ENCODE measurements at places on chromosomes 12 and 14.

DNA sequence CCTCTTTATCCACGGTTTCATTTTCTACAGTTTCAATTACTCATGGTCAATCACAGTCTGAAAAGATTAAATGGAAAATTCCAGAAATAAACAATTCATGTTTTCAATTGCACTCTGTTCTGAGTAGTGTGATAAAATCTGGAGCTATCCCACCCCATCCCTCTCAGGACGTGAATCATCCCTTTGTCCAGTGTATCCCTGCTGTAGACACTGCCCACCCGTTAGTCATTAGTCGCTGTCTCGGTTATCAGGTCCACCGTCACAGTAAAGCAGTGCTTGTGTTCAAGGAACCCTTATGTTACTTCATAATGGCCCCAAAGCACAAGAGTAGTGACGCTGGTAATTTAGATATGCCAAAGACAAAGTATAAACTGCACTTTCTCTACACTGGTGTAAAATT, 141.0 kb upstream of the LMNTD1 start:
- DNase-seq, result no peak

DNA sequence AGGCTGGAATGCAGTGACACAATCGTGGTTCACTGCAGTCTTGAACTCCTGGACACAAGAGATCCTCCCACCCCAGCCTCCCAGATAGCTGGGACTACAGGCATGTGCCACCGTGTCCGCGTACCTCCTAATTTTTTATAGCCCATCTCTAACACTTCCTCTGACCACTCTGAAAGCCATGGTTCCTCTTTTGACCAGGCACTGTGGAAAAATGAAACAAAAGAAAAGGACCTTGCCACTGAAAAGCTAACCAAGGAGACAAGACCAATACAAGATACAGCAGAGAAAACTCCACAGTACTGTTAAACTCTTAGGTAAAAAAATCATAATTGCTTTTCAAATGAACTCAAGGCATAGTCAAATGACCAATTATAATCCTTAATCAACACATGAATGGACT, 233.3 kb downstream of the NEDD1 start:
- no peak for DNase-seq

DNA sequence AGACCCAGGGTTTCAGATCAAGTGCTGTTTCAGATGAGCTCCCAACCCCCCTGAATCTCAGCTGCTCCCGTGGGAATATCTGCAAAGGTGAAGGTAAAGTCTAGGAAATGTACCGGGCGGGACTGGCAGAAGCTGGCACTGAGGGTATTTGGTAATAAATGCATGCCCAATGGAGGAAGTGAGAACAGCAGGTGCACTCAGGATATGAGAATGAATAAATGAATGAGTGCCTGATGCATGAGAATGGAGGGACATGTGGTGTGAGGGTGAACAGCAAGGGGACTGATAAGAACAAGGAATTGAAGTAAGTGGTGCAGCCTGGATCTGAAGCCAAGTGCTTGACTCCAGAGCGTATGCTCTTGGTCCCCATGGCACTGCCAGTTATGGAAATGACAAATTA, 11.6 kb downstream of the RAPGEF3 start:
- no peak for DNase-seq

DNA sequence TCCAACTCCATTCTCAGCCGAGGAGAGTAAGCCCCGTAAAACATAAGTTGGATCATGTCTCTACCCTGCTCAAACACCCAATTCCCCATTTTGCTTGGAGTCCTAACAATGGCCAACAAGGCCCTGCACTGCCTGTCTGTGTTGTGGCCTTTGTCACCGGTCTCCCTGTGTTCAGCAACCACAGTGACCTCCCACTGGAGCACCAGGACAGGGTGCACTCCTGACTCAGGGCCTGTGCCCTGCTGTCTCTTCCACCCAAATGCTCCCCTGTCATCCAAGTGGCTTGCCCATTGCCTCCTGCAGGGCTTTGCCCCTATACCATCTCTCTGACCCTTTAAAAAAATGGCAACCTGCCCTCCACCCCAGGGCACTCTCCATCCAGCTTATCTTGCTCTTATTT, 4.4 kb upstream of the KRT85 start:
- DNase-seq, result no peak

- DNase-seq, result no peak
Observed at GRCh38 chr12:53308276-53308675, 8.8 kb downstream of the MYG1 start.

DNA sequence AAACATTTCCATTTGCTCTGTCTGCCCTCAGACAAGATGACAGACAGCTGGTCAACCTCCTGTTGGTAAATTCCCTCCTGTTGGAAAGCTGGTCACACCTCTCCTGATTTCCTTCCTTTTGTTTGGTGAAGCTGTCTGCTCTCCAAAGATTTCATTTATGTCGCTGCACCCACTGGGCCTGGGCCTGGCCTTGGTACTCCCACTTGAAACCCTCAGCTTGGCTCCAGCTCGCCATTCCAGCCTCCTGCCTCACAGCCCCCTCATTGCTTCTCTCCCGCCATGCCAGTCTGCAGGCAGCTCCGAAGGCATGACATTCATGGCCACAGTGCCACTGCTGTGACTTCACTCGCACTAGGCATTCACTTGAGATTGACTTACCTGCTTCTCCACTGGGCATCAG, 451.8 kb downstream of the VRK1 start:
- no peak for DNase-seq

- no peak for DNase-seq
Observed at GRCh38 chr12:119772431-119772830, 104.5 kb downstream of the PRKAB1 start.

DNA sequence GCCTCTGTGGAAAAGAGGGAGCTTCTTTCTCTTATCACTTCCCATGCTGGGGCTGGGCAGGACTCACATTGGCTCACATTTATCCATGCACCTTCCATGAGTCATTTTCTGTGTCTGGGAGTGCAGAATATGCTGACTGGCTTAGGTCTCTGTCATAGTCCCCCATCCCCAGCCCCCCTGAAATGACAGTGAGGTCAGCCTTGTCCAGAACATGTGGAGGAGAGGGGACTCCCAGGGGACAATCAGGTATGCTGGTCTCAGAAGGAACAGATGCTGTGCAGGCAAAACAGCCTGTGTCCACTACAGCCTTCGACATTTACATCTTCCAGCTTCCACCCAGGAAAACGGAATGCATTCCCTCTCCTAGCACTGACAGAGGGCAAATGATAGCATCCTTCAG, 35.0 kb downstream of the ADGRD1 start:
- no peak for DNase-seq

Measured in COR-L47 (cell line).